ENCODE measurements at places on chromosomes 16 and 17. TPM values are rescaled to one million over a fixed set of nuclear protein-coding genes. Genes with fewer than 3 reads are reported as not detected.
A peak's percentile ranks its signal among the peaks of the same experiment; 100 is the strongest.

GRCh38 chr17:64129515-64129764 lies 504 bp downstream of the ERN1 start:
- DNase-seq = no peak

DNA sequence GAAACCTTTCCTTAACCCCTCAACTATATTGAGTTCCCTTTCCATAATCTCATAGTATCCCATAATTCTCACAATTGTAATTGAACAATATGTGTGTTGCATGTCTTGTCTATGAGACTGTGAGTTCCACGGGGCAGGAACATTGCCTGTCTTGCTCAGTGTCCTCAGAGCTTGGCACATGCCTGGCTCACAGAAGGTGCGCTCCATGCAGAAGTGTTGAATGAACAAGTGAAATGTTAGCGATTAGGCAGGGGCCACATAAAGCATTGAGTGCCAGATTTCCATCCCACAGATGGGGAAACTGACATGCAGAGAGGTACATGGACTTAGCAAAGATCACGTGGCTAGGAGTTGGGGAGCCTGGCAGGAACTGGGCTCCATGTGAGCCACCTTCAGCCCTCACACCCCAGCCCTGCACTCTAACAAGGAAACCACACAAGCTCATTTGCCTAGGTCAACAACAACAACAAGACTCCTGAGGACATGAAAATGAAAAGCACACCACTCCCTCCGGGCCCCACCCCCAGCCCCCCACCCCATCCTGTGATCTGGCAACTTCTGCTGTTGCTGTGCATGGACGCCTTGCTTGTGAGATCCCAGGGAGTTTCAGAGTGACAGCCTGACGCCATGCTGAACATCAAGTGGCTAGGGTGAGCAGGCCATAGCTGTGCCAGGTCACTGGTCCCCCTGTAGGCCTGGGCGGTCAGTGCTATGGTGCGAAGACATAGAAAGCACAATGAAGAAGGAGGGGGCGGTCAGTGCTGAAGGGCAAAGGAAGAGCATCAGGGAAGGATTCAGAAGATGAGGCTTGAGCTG lies 5.0 kb downstream of the PIK3R5 start:
- no peak for DNase-seq

DNA sequence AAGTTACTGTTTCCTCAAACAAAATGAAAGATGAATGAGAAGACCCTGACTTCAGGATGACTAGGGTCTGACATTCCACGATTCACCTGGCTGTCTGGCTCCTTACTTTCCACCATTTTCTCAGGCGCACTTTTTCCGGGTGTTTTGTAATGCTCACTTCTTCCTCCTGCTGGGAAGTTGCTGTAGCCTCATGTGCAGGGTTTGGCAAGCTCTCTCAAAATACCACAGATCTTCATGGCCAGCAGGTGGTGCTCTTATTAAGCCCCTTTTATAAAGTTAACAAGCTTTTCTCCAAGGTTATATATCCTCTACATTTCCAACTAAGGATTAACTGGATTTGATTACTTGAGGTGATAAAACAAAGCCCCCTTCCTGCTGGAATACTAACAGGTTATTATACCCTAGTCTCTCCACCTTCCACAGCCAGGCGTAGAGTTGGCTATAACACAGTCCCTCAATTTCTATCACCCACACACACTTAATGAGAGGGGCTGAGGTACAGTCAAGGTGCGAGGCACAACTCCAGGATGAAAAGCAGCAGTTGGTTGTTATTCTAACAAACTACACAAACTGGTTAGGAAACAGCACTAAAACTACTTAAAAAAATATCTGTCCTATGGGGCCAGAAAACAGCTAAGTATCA lies 45.4 kb downstream of the STH start:
- no peak for DNase-seq

DNA sequence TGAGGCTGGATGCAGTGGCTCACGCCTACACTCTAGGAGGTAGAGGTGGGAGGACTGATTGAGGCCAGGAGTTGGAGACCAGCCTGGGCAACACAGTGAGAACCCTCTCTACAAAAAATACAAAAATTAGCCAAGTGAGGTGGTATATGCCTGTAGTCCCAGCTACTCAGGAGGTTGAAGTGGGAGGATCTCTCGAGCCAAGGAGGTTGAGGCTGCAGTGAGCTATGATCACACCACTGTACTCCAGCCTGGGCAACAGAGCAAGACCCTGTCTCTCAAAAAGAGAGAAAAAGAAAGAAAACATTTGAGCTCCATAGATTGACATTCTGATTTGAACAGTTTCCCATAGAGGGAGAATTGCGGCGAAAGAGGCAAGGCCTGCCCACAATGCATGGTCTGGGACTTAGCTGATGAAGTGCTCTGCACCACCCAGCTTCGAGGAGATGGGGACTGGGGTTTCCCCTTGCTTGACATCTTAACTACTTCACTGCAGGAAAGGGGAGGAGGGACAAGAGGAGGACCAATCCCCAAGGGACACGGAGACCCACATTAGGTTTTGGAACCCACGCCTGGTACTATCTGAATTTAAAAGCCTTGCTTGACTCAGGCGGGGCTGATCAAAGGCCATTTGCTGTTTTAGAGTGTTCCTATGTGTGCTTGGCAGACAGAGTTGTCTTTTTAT lies 21.7 kb downstream of the MSI2 start:
- DNase-seq = peak; percentile 36

DNA sequence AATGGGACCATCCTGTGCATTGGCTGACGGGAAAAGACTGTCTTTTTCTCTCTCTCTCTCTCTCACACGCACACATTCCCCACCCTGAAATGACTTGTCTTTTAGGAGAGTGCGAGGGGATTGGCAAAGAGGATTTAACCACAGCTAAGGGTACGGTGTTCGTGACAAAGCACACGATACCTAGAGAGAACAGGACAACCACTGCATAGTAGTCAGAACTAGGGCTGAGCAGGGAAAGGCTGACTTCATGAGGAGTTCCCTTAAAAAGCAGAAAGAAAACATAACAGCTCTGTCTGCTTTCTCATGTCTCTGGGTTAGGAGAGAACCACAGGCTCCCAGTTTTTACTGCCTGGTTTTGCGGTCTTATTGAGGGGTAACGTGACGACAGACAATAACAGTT lies 742.8 kb upstream of the SOX9 start:
- no peak for DNase-seq

DNA sequence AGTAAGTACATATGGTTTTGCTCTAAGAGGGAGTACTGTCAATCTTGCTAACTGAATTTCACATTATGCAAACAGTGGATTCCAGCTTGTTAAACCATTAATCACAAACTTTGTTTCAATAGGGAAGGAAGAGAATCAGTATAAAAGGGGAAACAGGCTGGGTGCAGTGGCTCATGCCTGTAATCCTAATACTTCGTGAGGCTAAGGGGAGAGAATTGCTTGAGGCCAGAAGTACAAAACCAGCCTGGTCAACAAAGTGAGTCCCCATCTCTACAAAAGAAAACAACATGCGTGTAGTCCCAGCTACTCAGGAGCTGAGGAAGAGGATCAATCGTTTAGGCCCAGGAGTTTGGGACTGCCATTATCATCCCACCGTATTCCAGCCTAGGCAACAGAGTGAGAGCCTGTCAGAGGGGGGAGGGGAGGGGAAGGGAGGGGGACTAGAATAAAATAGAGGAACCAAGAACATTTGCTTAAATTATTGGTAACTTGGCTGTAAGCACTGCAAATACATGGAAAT lies 65.7 kb downstream of the FBXL20 start:
- DNase-seq = no peak

MYH8 gene
- total RNA-seq = not detected

GPR179 gene
- total RNA-seq = 0.34 TPM

ATP6V0D1 gene
- total RNA-seq = 33.6 TPM

SRCIN1 gene
- 0.42 TPM for total RNA-seq

MMP2 gene
- not detected for total RNA-seq

CLEC19A gene
- not detected for total RNA-seq
